ENCODE measurements at places on chromosomes 7 and 10.

- no peak for DNase-seq
Observed at GRCh38 chr7:124074007-124074406, 41.1 kb upstream of the TMEM229A start.

DNA sequence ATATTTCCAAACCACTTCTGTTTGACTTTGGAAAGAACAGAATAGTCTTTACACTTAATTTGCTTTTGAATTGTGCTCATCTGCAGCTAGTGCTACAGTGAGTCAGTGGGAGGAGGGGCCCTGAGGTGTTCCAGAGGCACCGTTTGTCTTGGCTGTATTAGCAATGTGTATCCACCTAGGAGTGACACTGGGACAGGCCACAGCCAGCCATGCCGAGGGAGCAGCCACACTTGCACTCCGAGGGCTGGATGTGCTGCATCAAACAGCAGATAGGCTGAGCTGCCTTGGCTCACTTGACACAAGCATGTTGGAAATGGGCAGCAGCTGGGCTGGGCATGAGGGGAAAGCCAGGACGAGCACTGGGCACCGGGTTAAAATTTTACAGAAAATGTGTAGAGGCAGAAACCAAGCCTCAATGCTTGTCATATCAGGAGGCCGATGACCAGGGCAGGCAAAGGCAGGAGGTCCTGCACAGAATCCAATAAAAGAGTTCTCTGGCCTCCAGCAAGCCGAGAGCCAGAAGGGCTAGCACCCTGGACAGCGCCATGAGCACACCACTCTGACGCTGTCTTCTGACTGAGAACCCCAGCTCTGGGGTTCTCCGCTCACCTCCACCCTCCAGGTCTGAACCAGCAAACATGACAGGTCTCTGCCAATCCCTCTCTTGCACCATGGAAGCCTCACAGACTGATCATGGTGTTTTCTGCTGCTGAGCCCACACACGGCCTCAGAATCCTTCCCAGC is 163.3 kb downstream of the GRID1 start:
- no peak for DNase-seq

DNA sequence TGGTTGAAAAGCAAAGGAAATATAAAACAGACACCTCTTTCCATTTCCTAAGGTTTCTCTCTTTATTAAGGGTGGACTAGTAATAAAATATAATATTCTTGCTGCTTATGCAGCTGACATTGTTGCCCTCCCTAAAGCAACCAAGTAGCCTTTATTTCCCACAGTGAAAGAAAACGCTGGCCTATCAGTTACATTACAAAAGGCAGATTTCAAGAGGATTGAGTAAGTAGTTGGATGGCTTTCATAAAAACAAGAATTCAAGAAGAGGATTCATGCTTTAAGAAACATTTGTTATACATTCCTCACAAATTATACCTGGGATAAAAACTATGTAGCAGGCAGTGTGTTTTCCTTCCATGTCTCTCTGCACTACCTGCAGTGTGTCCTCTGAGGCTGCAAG is 154.4 kb upstream of the LANCL2 start:
- DNase-seq = no peak

DNA sequence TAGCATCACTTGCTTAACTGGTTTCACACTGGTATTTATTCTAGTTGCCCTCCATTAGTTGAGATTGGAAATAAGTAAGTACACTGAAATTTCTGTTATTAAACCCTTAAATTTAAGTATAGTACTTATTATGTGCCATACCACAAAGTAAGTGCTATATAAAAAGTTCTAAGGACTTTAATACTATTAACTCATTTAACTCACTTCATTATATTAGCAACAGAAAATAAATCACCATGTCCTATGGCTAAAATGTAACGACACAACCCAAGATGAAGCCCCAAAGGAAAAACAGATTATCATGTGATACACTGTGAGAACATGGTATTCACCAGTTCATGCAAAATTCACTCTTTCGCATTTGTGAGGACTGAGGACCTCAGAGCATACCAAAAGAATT is 70.5 kb downstream of the AGMO start:
- no peak for DNase-seq

GRCh38 chr7:128713794-128714193 is 25.4 kb upstream of the CALU start:
- DNase-seq = no peak

- no peak for DNase-seq
Observed at GRCh38 chr7:15561835-15562234, at the start of gene AGMO. TSS of gene AGMO (minus strand) at chr7:15562015.

DNA sequence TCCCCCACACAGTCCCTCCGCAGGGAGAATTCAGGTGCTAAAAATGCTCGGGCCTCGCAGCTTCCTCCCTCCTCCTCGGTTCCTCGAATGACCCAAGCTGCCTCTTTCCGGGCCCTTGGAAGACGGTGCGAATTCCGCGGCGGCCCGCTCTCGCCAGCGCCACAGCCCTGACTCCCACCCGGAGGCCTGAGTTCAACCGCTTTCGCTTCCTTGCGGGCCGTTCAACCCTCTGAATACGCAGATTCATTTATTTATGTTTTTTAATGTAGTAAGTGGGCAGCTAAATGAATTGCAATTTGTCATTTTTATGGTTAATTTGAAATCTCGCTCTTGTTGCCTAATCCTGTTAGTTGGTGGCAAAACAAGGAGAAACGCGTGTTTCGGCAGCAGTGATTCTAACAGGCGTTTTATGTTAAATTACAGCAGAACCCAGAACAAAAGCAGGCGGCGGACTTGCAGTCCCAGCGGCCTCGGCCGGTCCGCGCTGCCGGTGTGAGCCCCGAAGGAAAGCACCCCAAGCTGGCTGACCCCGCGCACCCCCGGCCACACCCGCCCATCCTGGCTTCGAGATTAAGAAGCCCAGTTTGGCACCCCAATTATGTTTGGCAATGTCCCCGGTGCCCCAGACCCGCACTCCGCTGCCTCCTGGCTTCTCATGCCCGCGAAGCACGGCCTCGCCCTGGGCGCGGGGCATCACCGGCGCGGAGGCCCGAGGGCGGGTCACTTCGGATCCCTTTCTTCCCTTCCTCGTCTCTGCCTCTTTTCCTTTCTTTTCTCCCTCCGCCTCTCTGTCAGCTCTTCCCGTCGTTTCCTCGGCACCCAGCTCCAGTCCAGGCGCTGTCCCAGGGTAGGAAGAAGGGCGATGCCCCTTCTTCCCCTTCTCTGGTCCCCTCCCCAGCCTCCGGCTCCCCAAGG is 75.9 kb downstream of the INSIG1 start:
- DNase-seq = no peak

DNA sequence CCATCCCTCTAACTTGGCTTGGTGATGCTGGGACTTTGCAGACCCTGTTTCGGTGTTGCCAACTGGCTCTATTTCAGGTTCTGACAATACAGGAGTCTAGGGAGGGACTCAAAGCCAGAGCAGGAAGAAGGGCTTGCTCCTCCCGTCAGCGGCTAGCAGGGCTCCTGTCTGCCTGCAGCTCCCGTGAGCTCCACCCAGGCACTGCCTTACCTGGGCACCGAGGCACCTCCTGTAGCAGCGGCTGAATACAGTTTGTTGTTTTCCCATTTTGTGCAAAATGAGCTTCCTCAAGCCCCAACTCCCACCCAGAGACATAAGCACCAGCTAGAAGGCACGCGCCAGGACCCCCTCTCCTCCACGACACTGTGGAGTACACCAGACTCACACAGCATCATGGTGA is 69.3 kb upstream of the RHEB start:
- no peak for DNase-seq

DNA sequence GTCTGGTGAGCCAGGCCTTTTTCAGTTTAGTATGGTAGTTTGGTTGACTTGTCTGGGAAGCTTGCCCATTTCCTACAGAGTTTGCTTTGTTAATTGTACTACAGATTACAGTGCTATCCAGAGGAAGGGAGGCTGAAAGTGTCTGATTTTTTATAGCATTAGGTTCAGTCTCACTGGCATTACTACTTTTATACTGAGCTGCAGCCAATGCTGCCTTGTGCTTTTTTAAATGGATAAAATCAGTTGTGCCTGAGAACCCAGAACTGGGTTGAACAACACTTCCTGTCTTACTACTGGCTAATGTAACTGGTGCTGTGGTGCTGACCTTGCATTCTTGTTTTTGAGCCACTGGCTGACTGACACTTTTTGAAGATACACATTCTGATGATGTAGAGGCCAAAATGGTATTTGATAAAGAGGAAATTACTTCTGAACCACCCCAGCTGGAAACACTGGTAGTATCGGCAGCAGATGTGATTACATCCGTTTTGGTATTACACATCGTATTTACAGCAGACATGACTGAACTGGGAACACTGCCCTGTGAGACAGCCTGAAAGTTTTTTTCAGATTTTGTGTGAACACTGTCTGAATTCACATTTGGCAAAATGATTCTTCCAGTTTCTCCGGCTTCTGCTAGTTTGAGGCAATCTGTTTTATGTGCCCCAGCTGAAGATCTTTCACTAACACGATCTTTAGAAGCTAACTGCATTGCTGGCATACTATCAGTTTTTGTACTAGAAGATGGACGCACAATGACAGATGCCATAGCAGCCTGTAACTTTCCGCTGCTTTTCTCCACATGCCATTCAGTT is 74.1 kb downstream of the NRBF2 start:
- DNase-seq = no peak

DNA sequence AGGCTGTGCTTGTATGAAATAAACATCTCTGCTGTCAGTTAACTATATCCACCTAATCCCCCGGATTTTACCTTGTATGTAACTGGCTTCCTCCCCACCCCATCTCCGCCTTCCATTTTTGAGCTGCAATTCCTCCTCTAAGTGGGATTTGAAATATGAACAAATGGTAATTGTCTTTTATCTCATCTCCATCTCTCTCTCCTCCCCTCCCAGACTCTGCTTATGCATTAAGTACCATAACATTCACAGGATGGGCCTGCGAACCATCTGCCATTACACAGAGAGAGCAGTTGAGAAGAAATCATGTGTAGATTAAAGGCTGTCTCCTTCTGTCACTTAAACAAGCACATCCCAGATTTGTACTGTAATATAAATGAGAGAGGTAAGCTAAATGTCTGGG is 1169.9 kb downstream of the TYW1 start:
- no peak for DNase-seq

DNA sequence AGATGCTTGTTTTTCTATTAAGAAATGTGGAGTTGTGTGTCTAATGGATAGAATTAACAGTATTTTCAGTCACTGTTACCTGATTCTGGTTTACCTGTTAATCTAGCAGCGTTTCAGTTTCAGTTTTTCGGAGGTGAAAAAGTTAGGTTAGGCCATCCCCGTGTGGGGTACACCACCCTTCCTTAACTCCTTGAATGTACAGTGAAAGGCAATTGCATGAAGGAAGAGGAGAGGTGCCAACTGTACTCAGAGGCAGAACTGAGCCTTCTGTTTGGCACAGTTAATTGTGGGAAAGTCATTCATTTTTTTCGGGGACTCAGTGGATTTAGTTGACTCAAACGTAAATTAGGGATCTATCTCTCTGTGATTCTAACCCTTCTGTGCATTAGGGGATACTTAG is 35.5 kb downstream of the RPA3 start:
- DNase-seq = no peak

- DNase-seq = no peak
Observed at GRCh38 chr10:43884501-43885105, 235.9 kb upstream of the ZNF32 start.

GRCh38 chr7:77710067-77710466 is 13.8 kb downstream of the RSBN1L start:
- DNase-seq = no peak

GRCh38 chr10:50992972-50993766 is 81.1 kb upstream of the PRKG1 start:
- no peak for DNase-seq

- DNase-seq = no peak
Observed at GRCh38 chr7:86980223-86980622, 79.2 kb downstream of the ELAPOR2 start.

DNA sequence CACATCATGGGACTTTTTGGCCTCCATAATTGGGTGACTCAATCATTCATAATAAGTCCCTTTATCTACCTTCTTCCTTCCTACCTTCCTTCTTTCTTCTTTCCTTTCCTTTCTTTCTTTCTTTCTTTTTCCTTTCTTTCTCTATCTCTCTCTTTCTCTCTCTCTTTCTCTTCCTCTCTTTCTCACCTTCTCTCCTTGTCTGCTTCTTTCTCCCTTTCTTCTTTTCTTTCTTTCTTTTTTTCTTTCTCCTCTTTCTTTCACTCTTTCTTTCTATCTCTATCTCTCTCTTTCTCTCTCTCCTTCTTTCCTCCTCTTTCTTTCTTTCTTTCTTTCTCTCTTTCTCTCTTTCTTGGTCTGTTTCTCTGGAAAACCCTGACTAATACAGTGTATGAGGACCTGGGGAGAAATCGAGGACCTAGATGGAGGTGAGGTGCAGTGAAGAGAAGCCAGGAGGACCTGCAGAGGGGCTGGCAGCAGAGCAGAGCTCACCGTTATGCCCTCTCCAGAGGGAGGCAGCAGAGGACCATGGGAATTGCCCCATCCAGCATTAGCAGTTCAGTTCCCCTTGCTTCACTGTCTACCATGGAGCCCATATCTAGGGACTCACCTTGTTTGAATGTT is 52.7 kb upstream of the BTRC start:
- DNase-seq = peak; percentile 53

GRCh38 chr7:141161550-141162535 is 88.0 kb downstream of the TMEM178B start:
- DNase-seq = no peak

DNA sequence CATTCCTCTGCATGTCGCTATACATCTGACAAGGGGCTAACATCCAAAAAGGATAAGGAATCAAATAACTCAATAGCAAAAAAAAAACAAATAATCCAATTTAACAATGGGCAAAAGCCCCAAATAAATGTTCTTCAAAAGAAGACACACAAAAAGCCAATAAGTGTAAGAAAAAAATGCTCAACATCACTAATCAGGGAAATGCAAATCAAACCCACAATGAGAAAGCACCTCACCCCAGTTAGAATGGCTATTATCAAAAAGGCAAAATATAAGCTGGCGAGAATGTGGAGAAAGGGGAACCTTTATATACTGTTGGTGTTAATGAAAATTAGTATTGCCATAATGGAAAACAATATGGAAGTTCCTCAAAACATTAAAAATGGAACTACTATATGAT is 14.3 kb downstream of the ARHGAP12 start:
- DNase-seq = no peak

- no peak for DNase-seq
Observed at GRCh38 chr10:103646304-103646703, 152.8 kb downstream of the NEURL1 start.

DNA sequence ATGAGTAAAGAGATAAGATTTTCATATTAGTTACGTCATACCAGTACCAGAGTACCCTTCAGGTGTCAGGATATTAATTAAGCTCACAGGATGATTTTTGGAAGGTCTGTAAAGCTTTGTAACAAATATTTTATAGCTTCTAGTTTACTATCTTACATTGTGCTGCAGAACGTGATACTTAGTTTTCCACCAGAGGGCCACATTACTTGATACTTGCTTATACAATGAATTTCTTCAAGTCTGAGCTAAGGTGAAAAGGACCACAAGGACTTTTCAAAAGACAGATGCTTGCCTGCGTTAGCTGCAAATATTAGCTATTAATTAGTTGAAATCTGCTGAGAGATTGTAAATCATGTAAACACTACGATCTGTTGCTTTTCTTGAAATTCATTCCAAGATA is 12.2 kb downstream of the FOXP2 start:
- no peak for DNase-seq

DNA sequence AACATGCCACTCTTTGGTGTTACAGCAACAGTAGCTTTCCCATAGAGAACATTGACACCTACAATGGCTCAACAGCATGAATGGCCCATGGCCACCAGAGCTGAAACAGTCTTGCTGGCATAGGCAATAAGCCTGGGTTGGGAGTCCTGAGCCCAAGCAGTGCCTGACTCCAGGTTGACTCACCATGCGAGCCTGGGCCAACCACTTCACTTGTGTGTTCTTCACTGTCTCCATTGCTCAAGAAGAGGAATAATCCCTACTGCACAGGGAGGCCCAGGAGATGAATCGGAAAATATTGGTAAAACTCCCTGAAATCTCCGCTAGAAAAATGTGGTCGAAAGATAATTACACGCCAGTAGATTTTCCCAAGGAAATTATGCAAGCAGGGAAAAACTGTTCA is 89.2 kb upstream of the INHBA start:
- no peak for DNase-seq

All from germinal center (tissue), 1 donor.